Endodermal cell (in vitro differentiated cells): ENCODE measurements at places on chromosomes 16 and 17.

DNA sequence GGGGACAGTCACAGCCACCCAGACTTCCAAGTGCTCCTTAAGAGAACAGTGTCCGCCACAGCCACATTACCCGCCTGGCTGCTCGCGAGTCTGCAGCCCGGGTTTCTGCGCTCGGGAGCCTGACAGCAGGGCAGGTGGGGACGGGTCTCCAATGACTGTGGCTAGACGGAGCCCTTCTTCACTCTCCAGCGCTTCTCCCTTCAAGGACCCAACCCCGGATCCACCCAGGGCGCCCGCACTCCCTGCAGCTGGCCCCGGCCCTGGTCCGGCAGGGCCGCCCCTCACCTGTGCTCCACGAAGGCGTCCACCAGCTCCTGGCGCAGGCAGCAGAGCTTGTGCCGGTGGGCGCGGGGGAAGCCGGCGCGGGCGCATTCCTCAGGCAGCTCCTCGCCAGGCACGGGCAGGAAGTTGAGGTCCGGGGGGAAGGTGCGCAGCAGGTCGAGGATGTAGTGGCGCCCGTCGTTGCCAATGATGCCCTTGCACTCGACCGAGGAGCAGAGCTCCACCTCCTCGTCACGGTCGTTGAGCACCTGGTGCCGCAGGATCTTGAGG lies 13.9 kb downstream of the CLUH start:
- DNase-seq, result peak; percentile 57

DNA sequence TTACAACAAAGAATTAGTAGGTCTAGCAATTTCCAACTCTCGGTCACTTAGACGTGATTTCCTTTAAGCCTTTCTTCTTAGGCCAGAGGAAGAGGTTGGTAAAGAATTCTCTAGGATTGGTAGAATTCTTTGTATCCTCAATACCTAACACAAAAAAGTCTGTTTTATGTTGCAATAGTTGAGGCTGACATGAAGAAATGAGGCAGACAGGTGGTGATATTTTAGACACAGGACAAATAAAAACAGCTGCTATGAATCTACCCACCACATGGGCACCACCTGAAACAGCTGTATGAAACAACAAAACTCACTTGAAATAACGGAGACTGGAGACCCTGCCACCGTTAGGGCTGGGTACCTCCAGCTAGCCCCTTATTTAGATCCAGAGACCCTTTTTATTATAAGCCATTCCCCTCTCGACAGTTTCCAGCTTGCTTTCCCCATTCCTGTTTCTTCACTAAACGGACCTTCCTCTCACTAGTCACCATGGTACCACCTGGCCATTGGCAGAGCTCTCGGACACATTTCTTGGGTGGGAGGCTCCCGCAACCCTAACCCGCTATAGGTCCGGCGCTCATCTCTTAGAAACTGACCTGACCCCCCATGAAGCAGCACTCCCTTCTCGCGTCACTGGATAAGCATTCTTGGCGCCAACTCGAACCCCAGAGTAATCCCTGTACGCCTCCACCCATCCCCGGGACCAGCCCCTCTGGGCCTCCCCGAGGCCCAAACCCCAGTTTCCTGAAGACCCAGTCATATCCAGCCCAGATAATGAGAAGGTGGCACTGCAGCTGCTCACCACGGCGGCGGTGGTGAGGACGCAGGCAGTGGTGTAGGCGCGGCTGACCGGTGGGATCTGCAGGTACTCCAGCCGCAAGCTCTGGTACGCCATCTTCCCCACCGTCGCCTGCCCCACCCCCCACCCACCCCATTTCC lies at the start of gene DERL2:
TSS of gene DERL2 (minus strand) at position 909 of the 936 bp plus-strand sequence. CDS start at position 892, 17 bp downstream.
- no peak for DNase-seq

GRCh38 chr17:75067856-75068255 lies 19.9 kb upstream of the SLC16A5 start:
- no peak for DNase-seq

DNA sequence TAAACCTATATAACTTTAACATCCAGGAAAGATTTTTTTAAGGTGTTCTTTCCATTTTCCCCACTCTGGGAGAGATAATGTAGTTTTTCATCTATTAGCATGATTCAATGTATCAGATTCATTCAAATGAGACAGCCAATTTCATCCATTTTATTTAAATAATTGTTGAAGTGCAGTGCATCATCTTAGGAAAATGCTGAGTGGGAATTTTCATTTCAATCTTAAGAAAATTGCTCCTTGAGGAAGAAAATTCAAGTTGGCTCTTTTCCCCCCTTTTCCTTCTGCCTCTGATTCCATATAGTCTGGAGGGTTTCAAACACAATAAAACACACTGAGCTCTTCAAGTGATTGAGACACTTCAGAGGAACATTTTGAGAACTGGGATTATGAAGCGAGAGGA lies 3.4 kb upstream of the KCNJ16 start:
- no peak for DNase-seq

DNA sequence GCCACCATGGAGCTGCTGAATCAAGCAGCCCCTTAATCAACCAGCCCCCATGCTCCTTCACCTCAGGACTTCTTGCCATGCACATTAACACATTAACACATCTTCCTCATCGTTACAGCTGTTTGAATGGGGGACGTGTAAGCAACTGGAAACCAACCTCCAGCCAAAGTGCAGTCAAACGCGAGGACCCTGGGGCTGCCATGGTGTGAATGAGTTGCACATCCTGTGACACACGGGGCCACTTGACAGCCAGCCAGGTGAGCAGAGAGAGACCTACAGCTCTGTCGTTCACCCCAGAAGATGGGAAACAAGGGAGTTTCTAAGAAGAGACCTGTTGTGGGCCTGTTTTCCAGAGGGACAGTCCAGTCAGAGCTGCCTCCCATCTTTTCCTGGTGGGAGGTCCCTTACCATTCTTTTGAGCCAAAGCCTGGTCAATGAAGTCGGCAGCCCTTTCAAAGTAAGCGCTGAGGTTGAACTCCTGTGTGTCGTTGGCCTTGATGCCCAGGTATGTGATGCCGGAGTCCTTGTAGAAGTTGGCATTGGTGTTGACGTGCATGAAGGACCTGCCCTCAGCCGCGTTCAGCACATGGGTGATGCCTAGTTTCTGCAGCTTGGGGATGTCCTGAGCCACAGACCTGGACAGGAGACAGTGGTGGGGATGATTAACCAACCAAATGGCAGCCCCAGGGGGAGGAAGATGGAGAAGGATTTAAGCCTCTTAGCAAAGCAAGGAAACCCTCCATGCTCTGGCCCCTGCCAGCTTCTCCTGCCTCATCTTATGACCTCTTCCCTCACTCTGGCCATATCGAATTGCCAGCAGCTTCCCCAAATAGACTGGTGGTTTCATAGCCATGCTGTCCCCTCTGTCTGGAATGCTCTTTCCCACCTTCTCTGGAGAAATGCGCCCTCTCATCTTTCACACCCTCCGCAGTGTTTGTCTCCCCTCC lies 4.2 kb downstream of the DUSP3 start:
- peak; percentile 44 for DNase-seq

- no peak for DNase-seq
These were observed 961 bp upstream of the MAP3K3 start for GRCh38 chr17:63621229-63621683.

DNA sequence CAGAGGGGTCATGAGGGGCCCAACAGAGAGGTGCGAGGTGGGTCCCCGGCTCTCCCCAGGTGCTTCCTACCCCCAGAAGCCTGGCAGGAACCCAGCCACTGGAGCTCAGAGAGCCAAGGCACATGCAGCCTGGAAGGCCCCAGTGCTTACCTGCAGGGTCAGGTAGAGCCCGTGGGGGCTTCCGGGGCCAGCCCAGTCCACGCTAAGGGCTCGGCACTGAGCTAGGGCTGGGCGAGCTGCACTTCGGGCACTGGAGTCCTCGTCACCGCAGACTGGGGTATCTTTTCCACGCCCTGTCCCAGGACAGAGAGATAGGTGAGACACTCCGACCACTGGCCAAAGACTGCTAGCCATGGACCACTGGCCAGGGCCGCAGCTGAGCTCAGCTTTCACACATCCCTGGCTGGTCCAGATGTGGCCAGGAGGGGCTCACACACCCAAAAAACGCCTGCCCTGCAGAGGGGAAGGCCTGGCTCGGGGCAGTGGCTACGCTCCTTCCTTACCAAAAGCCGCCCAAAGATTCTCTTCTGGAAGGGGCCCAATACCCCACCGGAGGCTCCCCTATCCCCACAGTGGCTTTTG lies 7.4 kb downstream of the KIFC3 start:
- no peak for DNase-seq

DNA sequence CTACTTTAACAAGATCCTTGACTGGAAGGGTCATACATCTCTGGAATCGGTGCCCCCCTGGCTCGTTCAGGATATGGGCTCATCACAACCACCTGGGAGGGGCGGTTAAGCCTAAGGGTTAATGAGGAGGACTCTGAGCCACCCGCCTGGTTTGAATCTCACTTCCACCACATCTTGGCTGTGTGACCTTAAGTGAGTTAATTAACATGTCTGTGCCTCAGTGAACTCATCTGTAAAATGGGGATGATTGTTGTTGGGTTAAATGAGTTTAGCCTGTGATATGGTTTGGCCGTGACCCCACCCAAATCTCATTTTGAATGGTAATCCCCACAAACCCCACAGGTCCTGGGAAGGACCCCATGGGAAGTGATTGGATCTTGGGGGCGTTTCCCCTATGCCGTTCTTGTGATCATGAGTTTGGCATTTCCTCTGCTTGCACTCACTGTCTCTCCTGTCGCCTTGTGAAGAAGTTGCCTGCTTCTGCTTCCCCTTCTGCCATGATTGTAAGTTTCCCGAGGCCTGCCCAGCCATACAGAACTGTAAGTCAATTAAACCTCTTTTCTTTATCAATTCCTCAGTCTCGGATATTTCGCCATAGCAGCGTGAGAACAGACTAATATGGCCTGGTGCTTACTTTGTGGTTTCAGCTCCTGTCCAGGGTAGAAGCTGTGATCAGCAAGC lies 214.0 kb upstream of the CIBAR2 start:
- no peak for DNase-seq
